ENCODE measurements at places on chromosomes 12 and 14.

- no peak for DNase-seq
Measured at GRCh38 chr12:6549684-6550151, 6.1 kb downstream of the IFFO1 start.

DNA sequence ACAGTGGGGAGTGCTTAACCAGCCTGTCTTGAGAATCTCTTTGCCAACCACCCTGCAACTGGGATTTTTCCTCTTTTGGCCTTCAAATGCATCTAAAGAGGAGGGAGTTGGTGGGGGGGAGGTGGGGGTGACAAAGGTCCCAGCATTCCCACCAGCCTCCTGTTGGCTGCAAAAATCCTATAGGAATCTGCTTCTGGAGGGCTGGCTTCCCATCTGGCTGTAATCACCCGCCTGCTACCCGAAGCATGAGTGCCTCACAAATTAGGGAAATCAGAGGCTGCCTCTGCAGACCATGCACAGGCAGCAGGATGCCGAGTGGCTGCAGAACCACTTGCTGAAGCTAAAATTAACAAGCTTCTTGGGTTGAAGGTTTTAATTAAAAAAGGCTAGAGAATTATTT, 73.9 kb upstream of the WSCD2 start:
- DNase-seq: no peak

- no peak for DNase-seq
Measured at GRCh38 chr14:55848964-55849363, 269.0 kb downstream of the KTN1 start.

DNA sequence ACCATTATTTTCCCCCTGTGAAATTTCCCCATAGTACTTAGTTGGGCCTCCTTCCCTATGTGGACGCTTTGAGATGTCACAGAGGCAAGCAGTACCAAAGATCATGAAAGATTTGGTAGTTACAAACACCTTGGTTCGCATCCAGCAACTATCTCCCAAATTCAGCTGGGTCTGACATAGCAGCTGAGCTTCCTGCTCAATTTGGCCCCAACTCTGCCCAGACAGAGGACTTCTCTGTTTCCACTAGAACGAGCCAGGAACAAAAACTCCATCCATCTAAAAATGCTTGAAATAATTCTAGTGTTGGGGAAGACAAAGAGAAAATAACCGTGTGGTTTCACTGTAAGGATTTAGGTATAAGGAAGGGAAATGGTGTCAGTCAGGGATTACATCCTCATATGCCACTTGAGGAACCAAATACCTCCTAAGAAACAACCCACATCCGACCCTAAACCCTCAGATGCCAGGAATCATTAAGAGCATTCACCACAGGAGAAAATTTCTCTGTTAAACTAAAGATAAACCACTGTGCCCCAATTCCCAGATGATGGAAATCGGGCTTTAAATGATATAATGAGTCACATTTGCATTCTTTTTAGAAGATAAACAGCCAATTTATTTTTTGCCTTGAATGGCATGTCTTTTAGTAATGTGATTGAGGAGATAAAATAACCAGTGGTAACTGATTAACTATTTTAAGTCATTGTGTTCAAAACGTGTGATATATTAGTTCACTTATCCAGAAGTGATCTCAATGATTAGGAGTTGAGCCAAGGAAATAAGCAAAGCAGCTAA, 103.7 kb upstream of the IFNG-AS1 start:
- no peak for DNase-seq

GRCh38 chr12:112333019-112333418, 49.2 kb downstream of the HECTD4 start:
- DNase-seq: no peak

DNA sequence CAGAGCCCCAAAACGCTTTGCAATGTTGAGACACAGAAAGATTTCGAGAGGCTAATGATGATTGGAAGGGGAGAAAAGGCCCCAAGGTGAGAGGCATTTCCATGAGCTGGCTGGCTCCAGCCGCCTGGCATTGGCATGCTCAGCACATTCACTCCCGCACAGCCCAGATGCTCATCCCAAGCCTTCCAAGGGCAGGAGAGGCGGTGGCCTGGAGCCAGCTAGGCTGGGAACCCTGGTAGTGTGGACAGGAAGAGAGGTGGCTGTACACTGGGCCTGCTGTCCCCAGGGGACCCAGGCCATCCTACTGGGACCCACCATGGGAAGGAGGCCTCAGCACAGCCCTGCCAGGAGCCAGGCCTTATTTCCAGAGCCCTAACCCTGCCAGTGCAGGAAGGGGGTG, 72.2 kb downstream of the SPTB start:
- DNase-seq: no peak

All from stimulated activated CD8-positive, alpha-beta memory T cell treated with anti-CD3 and anti-CD28 coated beads, Interleukin-4, amount 100 ng/mL, for 1 hour (primary cell).